ENCODE measurements at places on chromosomes 12 and 14.

- DNase-seq, result peak; percentile 15
These were observed 36.6 kb downstream of the SLC16A7 start for GRCh38 chr12:59632408-59632807.

DNA sequence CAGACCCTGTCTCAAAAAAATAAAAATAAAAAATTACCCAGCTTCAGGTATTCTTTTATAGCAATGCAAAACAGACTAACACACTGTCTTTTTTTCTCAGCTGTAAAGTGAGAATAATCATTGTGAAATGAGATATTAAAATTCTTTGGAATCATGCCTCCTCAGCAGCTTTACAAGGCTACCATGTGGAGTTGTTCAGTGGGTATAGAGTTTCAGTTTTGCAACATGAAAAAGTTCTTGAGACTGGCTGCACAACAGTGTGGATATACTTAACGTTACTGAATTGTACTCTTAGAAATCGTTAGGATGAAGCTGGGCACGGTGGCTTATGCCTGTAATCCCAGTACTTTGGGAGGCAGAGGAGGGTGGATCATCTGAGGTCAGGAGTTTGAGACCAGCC is 15.7 kb upstream of the MAPKAPK5 start:
- no peak for DNase-seq

DNA sequence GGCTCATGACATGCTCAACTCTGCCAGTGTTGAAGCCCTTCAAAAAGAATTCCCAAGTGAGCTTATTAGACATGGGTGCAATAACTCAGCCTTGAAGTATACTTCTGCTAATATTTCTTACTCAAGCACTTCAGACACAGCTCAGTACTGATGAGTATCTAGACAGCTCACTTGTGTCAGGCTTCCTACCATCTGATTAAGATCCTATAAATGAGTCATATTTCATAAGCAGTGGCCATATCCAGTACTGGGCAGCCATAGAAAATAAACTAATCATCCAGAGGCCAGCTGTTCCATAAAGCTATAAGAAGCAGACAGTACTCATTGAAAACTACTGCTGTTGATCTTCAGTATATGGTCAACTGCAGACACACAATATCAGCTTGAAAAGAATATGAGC is 12.9 kb downstream of the FSCB start:
- DNase-seq, result no peak

GRCh38 chr14:103641161-103641560 is 12.2 kb downstream of the KLC1 start:
- DNase-seq, result no peak

- no peak for DNase-seq
These were observed 729.7 kb upstream of the USP15 start for GRCh38 chr12:61530456-61530855.

DNA sequence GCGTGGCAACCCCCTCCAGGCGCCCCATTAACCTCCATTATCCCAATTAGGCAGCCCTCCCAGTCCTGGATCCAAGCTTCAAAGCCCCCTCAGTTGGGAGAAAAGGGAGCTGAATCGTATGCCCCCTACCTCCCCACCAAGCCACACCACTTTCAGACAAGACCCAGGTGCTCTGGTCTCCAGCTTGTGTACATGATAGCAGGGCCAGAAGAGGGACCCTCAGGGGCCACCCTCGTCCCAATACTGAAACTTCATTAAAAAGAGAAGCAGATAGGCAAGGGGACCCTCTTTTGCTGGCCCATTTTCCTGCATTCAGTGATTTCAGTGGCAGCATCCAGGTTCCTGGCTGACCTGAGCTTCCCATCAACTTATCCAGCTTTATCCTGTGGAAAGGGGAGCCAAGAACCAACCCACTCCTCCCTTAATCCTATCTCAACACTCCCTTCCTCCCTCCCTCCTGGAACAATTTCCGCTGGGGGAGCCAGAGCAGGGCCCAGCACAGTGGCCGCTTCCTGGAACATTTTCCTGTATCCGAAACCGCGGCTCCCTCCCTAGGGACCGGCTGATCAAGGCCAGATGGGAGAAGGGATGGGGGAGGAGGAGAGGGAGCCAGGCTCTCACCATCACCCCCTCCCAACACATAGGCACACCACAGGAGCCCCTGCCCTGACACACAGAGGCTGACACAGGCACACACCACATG is 9.5 kb upstream of the SP7 start:
- DNase-seq, result no peak

- no peak for DNase-seq
These were observed 1209.8 kb downstream of the FLRT2 start for GRCh38 chr14:86739761-86740160.

GRCh38 chr12:78101946-78102635 is 271.4 kb downstream of the NAV3 start:
- no peak for DNase-seq

DNA sequence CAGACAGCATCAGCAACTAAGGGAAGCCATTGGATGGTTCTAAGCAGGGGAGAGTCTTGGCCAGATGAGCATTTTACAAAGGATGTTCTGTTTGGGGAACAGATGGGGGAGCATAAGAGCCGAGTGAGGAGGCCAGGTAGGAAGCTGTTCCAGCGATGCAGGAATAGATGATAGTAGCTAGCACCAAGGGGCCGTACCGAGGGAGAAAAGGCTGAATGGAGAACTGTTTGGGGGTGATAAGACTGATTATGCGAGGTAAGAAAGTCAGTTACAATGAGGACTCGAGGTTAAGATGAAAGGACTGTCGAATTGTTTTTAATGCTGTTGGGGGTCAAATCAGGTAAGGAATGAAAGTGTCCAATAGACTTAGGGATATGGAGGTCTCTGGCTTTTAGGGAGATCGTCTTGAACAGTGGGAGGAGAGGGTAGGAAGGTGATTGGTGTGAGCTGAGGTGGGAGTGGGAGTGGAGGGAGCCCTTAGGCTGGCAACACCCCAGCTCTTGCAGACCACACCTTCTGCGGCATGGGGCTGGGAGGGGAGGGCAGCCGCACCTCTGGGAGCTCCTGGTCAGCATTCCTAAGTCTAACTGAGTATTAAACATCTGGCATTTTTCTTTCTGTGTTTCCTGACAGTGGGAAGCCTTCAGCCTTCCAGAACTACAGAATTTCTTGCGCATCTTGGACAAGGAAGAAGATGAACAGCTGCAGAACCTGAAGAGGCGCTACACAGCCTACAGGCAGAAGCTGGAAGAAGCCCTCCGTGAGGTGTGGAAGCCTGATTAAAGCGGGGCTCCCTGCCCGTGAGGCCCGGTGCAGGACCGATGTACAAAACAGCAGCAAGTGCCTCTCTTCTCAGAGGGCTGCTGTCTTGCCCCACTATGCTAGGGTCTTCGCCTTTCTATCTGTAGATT is 64.8 kb downstream of the GNS start:
- DNase-seq, result no peak

DNA sequence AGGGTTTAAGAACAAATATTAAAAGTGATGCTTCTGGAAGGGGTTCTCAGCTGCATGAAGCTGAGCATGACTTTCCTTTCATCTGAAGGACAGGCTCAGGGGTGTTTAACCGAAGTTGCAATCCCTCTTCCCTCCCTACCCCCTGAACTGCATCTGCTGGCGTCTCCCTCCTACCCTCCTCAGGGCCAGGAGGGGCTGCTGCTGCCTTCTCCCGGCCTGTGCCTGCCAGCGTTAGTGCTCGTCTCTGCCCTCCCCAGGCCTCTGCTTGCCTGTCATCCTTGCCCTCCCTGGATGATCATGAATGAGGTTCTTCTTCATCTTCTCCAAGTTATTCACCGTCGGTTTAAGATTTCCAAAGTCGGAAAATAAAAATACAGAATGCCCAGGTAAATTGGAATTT is 12.2 kb downstream of the SMOC1 start:
- no peak for DNase-seq

- peak; percentile 36 for DNase-seq
These were observed 15.6 kb upstream of the CALM1 start for GRCh38 chr14:90381011-90381786.

GRCh38 chr12:65465766-65466547 is 187.5 kb downstream of the MSRB3 start:
- no peak for DNase-seq

DNA sequence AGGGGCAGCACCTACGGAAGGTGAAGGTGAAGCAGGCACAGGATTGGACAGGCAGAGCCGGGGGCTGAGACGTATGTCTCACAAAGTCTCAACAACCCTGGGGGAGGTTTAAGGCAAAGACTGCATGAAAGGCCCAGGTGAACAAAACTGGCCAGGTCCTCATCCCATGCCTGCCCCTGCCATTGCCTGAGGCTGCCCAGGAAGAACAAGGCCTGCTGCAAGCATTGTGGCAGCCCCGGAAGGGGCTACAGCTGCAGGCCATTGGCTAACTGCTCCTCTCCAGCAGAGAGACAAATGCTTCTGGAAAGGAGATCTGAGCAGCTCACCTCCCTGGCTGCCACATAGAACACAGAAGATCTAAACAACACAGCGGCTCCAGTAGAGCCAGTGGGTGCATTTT is 20.4 kb upstream of the TMEM179 start:
- DNase-seq, result no peak

DNA sequence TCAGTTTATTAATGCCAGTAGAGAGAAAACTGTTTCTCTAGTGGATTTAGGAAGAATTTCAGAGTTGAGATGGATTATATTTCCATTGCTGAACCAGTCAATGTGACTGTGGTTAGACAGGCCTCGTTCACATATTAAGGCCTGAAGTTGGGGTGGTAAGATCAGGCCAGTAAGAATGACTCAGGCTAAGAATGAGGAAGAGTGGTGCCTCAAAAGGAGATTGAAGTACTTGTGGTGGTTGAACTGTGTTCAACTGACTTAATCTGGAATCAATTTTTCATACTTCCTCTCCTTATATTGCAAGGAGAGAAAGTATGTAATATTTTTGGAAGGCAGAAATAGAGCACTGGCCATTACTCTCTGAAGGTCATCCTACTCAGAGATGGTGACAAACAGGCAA is 37.8 kb upstream of the ATF7IP start:
- DNase-seq, result no peak

DNA sequence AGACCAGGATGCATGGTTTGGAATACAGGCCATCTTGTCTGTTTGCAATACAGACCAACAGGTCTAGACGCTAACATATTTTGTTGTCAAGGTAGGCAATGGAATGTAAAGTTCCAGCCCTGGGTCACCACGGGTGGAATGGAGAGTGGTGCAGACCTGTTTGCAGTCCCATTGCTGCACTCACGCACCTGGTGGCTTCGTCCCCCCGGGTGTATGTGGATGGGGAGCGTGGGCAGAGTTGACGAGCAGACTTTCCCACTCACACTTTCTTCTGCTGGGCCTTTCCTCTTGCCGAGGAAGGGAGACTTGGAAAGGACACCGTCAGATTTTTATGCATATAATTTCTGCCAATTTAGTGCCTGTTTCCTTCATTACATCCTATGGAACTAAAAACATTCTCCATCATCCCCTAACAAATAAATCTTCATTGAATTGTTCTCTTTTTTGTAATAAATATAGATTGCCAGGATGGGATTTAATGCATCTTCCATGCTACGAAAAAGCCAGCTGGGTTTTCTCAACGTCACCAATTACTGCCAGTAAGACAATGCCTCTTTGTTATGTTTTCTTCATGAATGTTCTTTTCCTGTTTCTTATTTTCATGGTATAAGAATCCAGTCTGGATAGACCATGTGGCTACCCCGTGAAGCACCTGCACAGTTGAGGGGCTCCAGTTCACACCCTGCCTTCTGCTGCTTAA is 15.2 kb downstream of the DCAF4 start:
- DNase-seq, result no peak

GRCh38 chr12:69274861-69275260 is 35.5 kb downstream of the CPSF6 start:
- no peak for DNase-seq

DNA sequence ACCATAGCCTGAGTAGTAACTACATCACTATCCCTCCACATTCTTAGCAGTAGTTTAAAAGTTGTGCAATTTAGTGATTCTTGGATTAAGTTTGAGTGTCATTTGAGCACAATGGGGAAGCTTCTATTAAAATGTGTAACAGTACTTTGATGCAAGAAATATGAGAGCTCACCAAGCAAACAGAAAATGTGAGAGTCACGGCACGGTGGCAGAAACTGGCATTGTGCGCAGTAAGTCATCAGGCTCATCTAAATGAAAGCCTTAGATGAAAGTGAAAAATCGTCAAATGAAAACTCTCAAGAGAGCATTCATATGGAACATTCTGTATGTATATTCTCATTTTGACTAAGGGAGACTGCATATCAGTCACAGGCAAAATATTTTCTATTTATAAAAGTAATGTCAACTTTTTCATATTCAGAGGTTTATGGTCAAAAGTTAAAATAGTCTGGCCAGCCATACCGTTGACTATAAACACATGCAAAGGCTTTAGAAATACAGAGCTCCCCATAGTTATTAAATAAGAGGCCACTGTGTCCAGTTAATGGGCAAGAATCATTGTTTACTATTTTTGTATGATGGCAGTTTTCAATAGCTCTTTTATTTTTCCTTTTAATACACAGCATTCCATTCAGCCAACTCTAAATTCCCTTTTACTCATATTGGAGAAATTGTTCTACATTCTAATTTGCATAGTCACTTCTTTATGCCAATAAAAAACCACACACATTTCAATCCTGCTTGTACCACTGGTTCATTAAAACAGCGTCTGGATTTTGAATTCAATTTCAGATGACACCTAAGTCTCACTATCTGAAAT is 167.9 kb downstream of the PRKD1 start:
- DNase-seq, result no peak

DNA sequence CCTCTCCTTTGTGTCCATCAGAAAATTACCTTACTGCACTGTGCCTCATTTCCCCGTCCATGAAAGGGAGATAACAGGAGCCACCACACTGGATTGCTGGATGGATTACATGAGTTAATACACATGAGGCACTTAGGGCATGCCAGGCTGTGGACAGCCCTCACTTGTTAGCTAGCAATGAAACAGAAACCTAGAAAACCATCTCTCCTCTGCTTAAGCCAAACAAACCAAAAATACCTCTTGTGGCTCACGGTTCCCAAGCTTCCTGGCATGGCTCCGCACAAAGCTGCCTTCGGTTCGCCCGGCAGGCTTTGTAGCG is 660 bp upstream of the HCFC2 start:
- DNase-seq, result peak; percentile 22

- DNase-seq, result no peak
These were observed 745.8 kb downstream of the SLC6A15 start for GRCh38 chr12:84166812-84167211.

- DNase-seq, result no peak
These were observed 31.0 kb upstream of the AMN1 start for GRCh38 chr12:31759632-31760459.

DNA sequence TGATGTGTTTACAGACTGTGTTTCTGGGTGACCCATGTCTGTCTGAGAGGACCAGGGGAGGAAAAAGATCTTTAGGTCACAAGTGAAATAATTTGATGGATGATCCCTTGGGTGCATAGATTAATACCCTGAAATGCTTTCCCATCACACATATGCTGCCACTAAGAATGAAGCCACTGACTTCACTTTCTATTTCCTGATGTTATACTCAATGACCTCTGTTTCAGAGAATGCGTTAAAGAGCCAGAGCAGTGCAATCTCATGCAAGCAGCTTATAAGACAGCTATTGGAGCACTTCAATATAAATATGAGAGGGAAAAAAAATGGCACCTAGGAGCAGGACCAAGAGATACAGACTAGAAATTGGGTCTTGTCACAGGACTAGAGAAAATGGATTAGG is 133.7 kb downstream of the KLHL28 start:
- DNase-seq, result no peak
